ENCODE measurements at places on chromosomes 4 and X. TPM values are rescaled to one million over a fixed set of nuclear protein-coding genes. Genes with fewer than 3 reads are reported as not detected.
A peak's percentile ranks its signal among the peaks of the same experiment; 100 is the strongest.

CRMP1 gene
- not detected for total RNA-seq

PGAM4 gene
- total RNA-seq = not detected

DNA sequence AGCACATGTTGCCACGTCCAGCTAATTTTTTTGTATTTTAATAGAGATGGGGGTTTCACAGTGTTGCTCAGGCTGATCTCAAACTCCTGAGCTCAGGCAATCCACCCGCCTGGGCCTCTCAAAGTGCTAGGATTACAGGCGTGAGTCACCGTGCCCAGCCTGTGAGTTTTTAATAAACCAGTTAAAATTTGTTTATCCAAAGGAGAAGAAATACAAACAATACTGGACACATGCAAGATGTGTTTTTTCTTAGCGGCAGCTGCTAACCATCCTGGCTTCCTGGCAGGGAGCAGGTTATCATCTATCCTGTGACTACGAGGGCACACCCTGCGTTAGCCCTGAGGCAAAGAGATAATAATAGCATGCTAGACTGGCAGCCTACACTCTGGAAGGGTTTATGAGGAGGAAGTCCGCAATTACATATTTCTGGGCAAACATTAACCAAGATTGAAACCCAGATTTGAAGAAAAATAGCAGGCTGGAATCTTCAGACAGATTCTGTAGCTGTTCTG lies 191.4 kb downstream of the SPRY1 start:
- H3K36me3 ChIP-seq = no peaks in the 10 kb centered on the region
- H3K27me3 ChIP-seq = no peaks in the 10 kb centered on the region
- no peak overlapping the region for H3K27ac ChIP-seq
- no peak for DNase-seq
- peaks cover 14% of the 10 kb centered on the region for H3K4me1 ChIP-seq

- H3K27ac ChIP-seq = no peak overlapping the region
- peaks cover 9% of the 10 kb centered on the region for H3K4me1 ChIP-seq
- H3K27me3 ChIP-seq = peaks cover 2% of the 10 kb centered on the region
- no peaks in the 10 kb centered on the region for H3K36me3 ChIP-seq
- H3K4me3 ChIP-seq = no peak overlapping the region
Measured at GRCh38 chr4:1175635-1176229, 3.3 kb upstream of the SPON2 start.

DNA sequence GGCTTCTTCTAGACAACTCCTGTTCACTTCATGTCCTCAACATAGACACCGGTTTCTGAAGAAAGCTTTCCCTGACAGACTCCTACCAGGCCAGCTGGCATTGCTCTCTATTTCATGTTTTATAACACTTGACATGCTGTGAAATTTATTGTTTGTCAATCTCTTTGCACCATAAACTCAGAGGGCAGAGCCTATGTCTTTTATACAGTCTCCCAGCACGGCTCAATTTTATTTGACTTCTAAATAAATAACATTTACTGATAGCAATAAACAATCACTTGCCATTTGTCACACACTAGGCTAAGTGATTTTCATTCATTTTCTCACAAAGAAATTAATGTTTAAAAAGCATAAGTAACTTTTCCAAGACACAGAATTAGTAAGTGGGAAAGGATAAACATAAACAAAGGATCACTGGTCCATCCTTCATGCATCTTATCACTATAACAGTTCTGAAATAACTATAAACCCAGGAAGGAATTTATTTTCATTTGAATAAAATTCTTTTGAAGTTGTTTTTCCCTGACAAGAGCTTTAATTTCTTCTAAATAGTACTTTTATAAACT lies 577.6 kb downstream of the TECRL start:
- H3K27me3 ChIP-seq = no peaks in the 10 kb centered on the region
- H3K4me3 ChIP-seq = no peak overlapping the region
- no peaks in the 10 kb centered on the region for H3K4me1 ChIP-seq
- no peak overlapping the region for H3K27ac ChIP-seq

GRCh38 chr4:95838192-95838591 lies 1.7 kb upstream of the PDHA2 start:
- H3K4me3 ChIP-seq = no peak overlapping the region
- no peak for DNase-seq
- no peaks in the 10 kb centered on the region for H3K4me1 ChIP-seq
- H3K27me3 ChIP-seq = no peaks in the 10 kb centered on the region

- peak overlapping the region; percentile 50 for H3K27ac ChIP-seq
- H3K36me3 ChIP-seq = peaks cover 45% of the 10 kb centered on the region
- H3K27me3 ChIP-seq = no peaks in the 10 kb centered on the region
- DNase-seq = no peak
- H3K4me1 ChIP-seq = peaks cover 13% of the 10 kb centered on the region
Measured at GRCh38 chrX:41350976-41351569, 17.1 kb downstream of the DDX3X start.

DNA sequence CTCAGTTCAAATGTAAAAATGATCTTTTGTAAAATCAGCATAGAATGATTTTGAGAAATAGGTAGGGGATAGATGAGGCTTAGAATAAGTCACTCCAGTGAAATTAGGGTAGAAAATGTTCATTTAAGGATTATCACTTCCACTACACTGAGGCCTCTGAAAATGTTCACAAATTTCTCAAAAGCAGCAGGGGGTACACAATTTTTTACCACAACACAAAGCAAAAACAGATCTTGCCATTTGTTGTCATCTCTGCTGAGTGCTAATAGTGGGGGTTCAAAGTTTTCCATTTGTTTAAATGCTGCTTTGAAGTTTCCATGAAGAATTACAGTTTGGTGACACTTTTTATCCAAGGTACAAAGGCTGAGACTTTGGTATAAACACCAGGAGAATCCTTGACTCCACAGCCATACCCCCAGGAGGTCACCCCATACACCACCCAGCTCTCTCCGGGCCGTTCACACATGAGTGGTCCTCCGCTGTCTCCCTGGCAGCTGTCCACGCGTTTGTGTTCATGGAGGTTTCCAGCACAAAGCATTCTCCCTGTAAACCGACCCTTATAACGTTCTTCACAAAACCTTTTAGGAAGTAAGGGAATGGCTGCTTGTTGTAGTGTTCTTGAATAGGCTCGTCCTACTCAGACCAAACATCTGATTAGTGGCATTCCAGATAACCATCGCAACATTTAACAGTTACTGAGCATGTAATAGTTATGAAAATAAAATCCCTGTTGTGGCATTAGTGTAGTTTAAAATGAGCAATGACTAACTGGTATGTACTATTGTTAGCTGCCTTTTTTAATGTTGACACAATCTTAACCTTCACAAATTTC lies 71.0 kb downstream of the PRSS12 start:
- no peak for DNase-seq
- peaks cover 70% of the 10 kb centered on the region for H3K4me1 ChIP-seq
- H3K27me3 ChIP-seq = no peaks in the 10 kb centered on the region
- peaks cover 58% of the 10 kb centered on the region for H3K36me3 ChIP-seq
- H3K27ac ChIP-seq = peak overlapping the region; percentile 43
- peak overlapping the region; percentile 28 for H3K4me3 ChIP-seq
